ENCODE measurements at places on chromosomes 2 and 18.

DNA sequence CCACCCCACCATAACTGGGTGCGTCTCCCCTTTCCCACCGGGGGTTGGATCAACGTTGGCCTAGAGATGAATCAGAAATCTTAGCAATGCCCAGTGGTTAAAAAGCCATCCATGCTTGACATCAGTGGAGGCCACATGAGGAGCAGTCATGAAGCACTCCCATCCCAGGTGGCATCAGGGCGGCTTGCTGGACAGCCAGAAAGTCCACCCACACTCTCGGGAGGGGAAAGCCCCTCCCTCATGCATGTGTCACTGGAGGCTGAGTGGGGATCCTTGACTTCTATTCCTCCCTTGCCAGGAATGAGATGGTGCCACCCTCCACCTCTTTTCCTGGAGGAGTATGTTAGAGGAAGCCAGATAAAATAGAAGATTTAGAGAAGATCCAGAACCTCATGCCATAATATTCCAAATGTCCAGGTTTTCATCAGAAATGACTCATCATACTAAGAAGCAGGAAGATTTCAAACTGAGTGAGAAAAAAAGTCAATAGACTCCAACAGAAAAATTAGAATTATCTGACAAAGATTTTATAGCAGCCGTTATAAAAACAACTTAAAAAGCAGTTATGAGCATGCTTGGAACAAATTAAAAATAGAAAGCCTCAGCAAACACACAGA lies 507.1 kb upstream of the ID2 start:
- no peak for DNase-seq

DNA sequence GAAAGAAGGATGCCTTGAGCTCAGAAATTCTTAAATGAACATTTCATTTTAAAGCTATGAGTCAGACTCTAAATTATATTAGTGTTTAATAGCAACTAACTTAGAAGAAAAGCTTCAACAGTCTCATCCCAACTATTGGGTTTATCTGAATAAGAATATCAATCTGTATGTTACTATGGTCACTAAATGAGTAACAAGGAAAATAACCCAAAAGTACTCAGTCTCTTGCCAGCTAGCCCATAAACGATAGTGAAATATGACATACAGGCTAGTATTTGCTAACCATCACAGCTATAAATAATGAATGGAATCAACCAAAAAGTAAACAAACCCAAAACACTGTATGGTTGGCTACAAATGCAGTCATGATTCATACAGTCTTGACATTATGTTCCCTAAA lies 174.9 kb downstream of the RAB3GAP1 start:
- no peak for DNase-seq

- no peak for DNase-seq
Observed at GRCh38 chr2:85353876-85354285, 447 bp downstream of the RETSAT start.

DNA sequence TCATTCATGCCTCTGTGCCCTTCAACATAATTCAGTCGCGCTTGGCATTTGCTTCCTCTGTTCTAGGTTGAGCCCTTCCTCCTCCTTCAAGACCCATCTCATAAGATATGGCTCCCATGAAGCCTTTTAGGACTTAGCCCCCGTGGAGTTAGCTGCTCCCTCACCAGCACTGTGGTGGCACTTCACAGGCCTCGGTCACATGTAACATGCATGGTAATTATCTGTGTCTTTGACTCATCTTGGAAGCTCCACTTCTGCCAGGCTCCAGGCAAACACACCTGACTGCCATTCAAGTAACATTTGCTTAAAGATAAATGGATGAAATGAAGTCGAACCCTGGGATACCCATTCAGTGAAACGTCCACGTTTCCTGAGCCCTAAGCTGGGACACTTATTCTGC lies 484.7 kb downstream of the EIPR1 start:
- DNase-seq = no peak

- DNase-seq = peak; percentile 61
Observed at GRCh38 chr18:63346031-63346430, 21.0 kb downstream of the KDSR start.

GRCh38 chr2:44866152-44866551 lies 75.3 kb upstream of the SIX3 start:
- DNase-seq = no peak

- no peak for DNase-seq
Observed at GRCh38 chr18:58227361-58227930, 183.4 kb downstream of the NEDD4L start.

- no peak for DNase-seq
Observed at GRCh38 chr18:56374007-56374655, 264.3 kb downstream of the TXNL1 start.

DNA sequence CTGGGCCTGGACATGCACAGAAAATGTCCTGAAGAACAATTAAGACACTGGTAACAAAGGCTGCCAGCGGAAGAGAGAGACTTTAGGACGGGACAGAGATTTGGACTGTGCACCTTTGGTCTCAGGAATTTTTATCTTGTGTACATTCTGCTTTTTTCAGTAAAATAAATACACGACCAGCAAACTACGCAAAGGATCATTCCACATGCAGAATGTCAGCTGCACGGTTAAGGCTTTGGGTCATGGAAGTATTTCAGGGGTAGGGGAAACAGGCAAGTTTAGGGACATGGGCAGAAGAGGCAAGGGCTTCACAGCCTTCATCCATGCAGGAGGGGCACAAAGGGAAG lies 11.5 kb downstream of the TMEM163 start:
- no peak for DNase-seq

DNA sequence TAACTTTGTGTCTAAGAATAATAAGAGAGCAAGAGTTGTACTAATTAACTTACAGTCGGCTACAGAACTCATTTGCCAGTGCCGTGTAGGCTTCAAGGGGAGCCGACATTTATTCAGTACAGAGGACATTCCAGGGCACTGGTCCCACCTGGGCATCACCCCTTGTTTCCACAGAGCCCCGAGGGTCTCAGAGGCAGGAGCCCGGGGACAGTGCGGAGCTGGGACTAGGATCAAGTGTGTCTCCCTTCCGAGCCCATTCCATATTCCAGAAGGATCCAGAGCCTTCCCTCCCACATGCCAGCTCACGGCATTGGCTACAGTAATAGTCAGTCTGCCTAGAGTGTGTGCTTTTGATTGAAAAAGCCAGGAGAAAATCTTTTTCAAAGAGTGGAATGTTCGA lies 71.5 kb upstream of the CTDP1 start:
- no peak for DNase-seq

GRCh38 chr18:7000484-7001096 lies 117.0 kb downstream of the LAMA1 start:
- no peak for DNase-seq

DNA sequence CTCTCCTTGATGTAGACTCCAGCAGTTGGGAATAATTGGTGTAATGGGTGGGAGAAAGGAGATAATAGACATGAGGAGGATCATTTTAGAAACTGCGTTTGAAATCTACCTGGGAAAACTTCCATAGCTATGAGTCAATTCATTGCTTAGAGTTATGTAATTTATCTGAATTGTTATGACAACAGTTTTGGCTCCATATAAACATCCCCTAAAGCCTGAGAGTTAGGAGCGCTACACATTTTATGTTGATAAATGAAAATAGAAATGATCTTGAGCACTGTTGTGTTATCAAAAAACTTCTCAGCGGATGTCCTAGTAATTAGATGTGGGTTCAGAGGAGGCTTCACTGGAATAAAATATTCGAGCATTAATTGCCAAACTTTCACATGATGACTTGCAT lies 573.4 kb downstream of the TSN start:
- DNase-seq = no peak

DNA sequence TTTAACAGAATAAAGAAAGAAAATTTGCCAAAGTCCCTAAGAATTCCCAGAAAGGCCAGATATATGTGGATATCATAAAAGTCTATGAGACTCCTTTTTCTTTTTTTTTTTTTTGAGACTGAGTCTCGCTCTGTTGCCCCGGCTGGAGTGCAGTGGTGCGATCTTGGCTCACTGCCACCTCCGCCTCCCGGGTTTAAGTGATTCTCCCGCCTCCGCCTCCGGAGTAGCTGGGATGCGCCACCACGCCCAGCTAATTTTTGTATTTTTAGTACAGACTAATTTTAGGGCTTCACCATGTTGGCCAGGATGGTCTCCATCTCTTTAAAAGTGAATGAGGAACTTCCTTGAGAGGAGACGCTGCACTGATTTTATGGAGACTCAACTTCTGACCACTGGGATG lies 335.2 kb downstream of the FBXO15 start:
- no peak for DNase-seq

GRCh38 chr2:45595721-45596435 lies 15.2 kb downstream of the SRBD1 start:
- DNase-seq = no peak

- no peak for DNase-seq
Observed at GRCh38 chr18:80041424-80041823, 7.2 kb downstream of the RBFA start.

GRCh38 chr2:134950886-134951285 lies 32.3 kb downstream of the CCNT2 start:
- DNase-seq = no peak

DNA sequence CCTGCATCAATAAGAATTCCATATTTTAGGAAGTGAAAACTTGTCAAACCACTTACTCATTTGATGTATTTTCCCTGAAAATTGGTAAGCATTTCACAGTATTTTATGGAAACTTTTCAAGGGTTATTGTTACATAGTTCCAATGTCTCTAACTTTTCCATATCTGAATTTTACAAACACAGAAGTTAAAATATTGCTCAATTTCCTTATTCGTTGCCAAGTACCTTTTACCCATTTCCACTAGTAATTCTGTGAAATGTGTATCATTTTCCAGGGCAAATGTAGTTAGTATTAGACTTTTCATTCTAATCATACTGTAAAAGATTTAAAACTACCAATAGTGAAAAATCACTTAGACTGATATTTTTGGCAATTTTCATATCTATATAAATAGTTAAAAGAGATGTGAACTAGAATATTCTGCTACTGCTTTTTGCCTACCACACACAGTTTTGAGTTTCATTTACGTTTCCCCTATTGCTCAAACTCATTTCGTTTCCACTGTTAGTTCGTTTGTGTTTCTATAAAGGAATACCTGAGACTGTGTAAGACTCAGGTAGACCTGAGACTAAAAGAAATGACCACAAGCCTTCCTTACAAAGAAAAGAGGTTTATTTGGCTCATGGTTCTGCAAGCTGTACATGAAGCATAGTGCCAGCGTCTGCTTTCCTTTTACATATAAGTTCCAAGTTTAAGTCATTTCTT lies 86.3 kb downstream of the PMS1 start:
- no peak for DNase-seq

DNA sequence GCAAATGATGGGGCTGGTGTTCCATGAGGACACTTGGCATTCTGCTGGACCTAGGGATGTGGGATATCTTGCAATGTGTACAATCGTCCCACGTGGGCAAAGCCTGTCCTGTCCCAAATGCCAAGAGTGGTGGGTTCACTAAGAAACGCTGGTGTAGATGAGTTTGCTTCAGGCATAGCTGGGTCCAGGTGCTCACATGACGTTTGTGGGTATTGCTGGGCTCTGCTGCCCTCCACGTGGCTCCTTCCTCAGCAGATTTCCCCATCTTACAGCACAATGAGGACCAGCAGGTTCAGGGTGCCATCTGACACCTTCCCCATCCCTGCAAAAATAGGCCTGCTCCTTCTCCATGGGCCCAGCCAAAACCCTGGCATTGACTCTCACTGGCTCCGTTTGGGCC lies 105.9 kb downstream of the SEPTIN10 start:
- no peak for DNase-seq

DNA sequence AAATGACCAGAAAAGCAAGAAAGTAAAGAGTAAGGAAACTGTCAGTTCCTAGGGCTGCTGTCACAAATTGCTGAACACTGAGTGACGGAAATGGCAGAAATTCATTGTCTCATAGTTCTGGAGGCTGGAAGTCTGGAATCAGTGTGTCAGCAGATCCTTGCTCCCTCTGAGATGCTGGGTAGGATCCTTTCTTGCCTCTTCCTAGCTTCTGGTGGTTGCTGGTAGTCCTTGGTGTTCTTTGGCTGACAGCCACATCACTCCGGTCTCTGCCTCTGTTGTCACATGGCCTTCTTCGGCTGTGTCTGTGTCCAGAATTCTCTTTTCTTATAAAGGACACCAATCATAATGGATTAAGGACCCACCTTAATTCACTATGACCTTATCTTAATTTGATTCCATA lies 21.9 kb downstream of the PLEKHB2 start:
- DNase-seq = no peak

DNA sequence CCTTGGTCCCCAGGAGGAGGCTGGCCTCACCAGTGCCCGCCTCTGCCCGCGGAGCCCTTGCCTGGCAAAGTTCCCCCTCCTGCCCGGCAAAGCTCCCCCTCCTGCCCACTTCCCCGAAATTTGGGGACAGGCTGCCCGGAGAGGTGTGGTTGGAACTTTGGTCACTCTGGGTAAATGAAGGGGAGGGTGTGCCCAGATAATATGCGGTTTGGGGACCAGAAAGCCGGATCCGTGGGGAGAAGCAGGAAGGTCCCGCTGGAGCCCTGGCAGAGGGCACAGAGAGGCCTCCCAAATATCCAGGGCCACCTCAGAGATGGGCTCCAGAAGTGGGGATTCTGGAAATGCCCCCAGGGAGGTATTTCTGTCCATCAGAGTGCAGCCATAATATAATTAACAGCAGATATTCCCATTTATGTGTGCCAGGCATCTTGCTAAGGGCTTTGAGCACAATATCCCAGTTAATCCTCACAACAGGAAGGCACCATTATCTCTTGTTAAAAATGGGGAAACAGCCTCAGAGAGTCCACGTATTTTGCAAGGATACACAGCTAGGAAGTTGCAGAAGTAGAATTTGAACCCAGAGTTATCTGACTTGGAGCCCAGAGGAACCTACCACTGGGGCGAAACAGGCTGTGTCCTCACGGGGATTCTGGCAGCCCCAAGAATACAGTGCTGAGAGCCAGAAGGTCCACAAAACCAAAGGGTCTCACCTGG lies 914 bp downstream of the STEAP3 start:
- no peak for DNase-seq

- no peak for DNase-seq
Observed at GRCh38 chr2:157813467-157813866, 62.7 kb downstream of the ACVR1 start.

DNA sequence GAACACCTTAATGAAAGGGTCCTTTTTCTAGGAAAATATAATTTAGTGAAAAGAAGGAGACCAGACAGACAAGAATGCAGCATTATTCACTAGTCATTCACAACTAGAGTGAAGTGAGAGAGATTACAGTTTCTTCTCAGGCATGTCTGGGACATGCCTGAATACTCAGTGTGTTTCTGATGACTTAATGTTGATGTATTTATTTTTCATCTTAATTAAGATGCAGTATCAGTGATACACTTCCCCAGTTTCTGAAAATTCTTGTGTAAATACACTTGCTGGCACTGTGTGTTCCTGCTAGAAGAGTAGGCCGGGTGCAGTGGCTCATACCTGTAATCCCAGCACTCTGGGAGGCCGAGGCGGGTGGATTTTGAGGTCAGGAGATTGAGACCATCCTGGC lies 143.6 kb downstream of the MYO3B start:
- DNase-seq = no peak

Data from breast epithelium (tissue), 4 donors.